ENCODE measurements at places on chromosomes 3 and 15.

- DNase-seq: peak; percentile 57
These were observed 129.5 kb downstream of the ST8SIA2 start for GRCh38 chr15:92523176-92523575.

DNA sequence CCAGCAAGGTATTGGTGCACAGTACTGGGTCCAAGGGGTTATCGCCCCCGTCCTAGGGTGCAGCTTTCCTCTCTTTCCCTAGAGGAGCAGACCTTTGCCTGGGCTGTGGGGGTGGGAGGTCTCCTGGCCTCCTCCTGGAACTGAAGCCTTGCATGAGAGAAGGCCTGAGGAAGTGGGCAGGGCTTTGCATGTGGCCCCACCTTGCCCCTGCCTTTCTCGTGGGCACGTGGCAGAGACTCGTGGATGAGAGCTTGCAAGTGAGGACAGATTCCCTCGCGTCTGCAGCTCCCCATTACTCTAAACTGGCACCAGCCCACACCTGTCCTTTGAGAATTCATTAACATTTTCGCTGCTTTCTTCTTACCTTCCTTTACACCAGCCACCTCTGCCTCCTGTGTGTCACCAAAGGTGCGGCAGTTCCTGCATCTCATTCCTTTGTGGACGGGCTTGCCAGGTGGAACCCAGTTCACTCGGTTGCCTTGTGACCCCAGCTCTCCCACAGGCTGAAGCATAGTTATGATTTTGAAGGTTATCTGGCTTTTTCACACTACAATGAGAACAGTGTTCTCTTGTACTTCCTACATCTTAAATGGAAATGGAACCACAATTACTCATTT, 40.9 kb upstream of the NR2C2 start:
- DNase-seq: no peak

DNA sequence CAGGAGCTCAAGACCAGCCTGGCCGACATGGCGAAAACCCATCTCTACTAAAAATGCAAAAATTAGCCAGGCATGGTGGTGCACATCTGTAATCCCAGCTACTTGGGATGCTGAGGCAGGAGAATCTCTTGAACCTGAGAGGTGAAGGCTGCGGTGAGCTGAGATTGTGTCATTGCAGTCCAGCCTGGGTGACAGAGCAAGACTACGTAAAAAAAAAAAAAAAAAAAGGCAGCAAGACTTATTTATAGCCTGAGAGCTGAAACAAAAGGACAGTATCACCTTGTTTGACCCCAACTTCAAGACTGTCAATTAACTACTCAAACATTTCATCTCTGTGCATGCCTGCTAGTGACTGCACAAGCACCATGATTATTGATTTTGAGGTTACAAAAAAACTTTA, 478.9 kb upstream of the GBE1 start:
- no peak for DNase-seq

GRCh38 chr3:187678726-187679268, 8.6 kb upstream of the SST start:
- DNase-seq: peak; percentile 49

DNA sequence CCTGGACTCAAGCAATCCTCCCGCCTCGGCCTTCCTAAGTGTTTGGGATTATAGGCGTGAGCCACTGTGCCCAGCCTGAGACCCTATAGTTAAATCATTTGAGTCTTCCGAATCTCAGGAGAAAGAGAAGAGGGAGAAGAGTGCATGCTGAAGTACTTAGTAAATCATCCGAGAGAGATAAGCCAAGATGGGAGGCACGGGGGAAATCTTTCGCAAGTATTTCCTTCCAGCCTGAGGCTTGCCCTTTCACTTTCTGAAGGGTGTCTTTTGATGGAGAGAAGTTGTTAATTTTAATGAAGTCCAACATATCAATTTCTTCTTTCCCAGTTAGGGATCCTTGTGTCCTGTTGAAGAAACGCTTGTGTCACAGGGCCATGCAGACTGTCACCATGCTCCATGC, 97.1 kb upstream of the SLC6A6 start:
- DNase-seq: no peak

- no peak for DNase-seq
These were observed 273.0 kb downstream of the PLCL2 start for GRCh38 chr3:17157713-17158112.

DNA sequence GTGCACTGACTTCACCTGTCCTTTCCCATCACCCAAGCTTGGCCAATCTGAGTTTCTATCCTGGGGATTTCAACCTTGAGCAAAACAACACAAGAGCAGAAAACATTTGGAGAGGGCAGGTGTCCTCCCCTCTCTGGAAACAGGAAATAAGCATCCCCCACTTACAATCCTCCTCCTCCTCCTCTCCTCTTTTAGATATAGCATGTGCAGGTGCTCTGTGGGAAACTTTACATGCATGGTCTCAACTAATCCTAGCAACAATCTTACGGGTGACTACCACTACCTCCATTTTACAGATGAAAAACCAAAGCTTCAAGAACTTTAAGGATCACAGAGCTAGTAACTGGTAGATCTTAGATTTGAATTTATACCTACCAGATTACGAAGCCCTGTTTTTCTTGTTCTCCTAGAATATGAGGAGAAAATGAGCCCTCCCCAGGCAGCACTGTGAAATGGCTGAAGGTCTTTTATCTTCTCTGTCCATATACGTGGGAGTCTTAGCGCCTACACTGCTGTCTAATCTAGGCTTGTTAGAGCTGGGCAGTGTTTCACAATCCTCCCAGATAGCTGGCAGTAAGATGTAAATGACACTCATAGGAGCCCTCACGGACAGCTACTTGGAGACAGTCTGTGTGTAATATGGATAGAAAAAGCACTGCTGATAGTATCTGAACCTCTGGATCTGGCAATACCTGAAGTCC, 301.2 kb upstream of the PROK2 start:
- DNase-seq: no peak

- DNase-seq: peak; percentile 53
These were observed 858 bp downstream of the NTRK3 start for GRCh38 chr15:88255484-88256278.

GRCh38 chr3:61730056-61730455, 168.7 kb downstream of the PTPRG start:
- DNase-seq: no peak

GRCh38 chr3:31165399-31165860, 271.0 kb upstream of the GADL1 start:
- DNase-seq: no peak

- no peak for DNase-seq
These were observed 18.6 kb downstream of the PLD1 start for GRCh38 chr3:171791692-171792076.

DNA sequence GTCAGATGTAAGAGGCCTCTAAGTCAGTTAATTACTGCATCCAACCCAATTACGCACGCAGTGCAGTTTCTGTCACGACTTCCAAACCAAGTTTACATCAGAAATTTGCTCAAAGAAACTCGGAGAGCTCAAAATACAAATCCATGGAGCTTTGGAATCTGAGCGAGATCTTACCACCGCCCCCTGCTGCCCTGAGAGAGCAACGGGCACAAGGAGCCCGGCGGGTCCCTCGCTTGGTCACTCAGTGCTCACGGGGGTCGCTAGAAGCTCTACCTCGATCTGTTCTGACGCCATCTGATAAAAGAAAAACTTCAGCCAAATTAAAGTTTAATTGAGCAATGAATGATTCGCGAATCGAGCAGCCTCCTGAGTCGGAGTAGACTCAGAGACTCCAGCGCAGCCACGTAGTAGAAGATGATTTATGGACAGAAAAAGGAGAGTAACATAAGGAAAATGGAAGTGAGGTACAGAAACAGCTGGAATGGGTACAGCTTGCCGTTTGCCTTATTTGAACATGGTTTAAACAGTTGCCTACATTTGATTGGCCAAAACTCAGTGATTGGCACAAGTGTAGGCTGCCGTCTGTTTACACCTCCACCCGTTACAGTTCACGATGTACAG, 232.7 kb upstream of the ATP10A start:
- DNase-seq: no peak

DNA sequence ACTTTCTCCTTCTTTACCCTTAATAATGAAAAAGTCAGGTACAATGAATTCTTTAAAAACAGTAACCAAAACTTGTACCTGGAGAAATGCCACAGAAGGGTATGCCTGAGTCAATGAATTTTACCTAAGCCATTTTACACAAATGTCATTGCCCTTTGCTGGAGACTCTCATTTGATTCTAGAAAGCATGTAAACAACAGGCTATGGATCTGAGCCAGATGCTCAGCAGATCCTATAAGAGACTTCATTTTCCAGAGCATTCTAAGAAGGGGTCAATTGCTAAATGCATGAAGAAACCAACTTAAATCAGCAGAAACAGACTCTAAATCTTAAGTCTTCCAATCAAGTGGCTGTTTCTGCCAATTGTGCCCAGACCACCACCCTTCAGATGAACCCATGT, 83.8 kb upstream of the GALNT15 start:
- DNase-seq: no peak

DNA sequence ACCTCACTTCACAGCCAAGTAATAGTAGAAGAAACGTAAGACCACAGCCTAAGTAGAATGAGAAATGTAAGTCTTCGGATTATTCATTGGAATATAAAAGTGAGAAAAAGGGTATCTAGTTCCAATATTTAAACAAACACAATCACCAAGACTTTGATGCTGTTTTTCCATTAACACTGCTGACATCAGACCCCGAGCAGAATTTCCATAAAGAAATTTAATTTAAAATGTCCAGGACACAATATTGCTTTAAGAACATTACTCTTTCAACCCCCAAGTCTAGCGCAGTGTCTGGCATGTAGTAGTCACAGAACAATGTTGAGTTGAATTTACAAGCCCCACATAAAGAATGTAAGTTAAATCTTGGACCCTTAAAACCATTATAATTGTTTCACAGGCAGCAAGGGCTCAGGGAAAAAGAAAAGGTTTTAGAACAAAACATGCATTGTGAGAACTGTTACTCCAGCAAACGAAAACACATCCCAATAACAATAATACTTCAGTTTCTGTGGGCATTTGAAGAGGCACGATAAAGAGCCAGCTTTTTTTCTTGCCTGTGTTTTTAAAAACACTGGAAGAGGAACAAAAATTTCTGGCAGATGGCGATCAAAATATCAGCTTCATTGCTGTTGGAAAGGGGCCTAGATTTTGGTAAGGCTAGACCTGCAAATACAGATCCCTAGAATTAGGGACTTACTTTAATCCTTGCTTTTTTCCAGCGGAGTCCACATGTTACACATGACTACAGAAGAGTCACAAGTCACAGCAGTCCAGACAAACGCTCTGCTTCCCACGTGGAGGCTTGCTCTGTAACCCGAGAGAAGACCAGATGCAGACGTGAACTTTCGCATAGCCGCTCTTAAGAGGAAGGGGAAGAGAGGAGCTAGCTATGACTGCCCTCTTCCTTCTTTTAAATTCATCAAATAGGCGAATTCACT, 77.9 kb upstream of the IGSF10 start:
- DNase-seq: no peak

DNA sequence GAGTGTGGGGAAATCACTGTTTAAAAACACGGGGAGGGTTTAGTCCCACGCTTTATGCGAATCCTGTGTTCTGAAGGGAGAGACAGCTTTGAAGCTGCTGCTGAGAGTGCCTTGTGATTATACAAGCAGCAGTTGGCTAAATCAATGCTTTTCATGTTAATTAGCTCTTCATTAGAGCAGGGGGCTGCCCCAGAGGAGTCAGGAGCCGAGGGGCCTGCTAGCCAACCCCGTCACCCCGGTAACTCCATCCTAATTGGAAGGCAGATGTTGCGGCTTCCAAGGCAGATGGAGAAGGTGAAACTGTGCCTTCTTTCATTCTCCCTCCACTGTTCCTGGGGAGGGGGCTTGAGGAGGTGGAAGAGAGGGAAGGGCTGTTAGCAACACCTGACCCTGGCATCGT, 92.4 kb upstream of the ANKRD34C start:
- no peak for DNase-seq

DNA sequence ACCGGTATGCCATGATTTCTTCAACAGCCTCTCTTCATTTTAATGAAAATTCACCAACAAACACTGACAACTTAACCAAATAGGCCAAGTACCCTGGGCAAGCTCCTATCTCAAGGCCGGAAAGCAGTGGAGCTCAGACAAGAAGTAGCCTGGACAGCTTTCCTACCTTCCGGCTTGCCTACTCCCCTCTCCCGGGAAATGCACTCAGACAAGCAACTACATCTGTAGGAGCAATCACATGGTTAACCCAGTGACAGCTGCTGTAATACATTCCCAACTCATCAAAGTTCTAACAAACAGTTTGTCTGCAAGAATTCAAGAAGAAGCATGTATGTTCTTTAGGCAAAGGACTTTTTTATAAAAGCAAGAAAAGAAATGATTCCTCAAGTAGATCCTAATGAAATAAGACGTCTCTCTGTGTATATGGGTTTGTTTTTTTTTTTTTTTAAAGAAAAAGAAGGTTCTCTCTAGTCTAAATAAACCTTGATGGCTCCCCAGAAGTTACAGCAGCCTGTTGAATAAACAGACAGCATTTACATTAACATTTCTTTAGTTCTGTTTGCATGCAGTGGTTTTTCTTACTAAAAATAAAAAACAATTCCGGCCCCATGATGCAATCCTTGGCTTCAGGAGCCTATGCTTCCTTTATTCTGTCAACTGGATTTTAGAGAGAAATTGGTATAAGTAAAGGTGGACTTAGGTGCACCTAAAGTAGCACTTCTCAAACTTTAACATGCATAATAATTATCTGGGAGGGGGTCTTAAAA, 278.7 kb downstream of the NEK10 start:
- no peak for DNase-seq

GRCh38 chr3:143067201-143067600, 52.4 kb upstream of the CHST2 start:
- no peak for DNase-seq

DNA sequence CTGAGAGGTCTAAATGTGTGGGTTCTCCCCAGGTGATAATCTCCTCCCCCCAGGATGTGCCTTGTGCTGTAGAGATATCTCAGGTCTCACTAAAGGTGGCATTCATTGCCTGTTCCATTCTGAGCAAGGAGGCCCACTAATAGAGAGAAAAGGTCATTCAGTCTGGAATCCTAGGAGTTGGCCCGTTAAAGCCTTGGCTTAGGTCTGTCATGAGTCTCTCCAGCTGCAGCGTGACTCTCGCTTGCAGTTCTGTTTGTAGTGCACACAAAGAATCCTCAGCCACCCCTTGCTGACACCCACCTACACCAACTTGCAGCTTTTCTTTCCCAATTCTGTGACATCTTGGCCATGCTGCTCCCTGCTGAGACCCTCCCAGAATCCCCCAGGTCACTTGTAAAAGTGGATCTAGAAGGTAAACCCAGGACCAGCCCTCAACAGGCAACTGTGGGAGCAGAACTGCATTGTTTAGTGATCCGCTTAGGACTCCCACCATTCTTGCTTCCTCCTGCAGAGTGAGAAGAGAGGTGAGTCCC, 17.7 kb downstream of the MAGEF1 start:
- no peak for DNase-seq

- no peak for DNase-seq
These were observed 188.1 kb downstream of the BBX start for GRCh38 chr3:107710851-107711250.

GRCh38 chr3:34777386-34777785, 861.9 kb upstream of the ARPP21 start:
- DNase-seq: no peak

- DNase-seq: peak; percentile 5
These were observed 1.3 kb upstream of the KLHL40 start for GRCh38 chr3:42683875-42684598.

DNA sequence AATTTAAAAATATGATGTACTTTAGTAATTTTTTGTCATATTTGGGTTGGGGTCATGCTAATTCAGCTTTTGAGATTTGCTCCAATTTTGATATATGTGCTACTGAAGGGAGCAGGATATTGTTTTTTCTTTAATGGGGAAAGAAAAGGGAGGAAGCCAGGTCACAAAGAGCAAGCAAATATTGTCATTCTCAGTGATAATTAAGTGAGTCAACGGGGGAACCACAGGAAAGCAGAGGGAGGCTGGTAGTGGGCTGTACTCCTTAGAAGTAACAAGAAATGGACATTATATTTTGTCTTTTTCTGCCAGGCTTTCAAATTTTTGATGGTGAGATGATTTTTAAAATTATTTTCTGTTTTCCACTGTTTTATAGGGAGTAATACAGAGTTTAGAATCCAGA, 45.6 kb upstream of the NMD3 start:
- no peak for DNase-seq
